ENCODE measurements at places on chromosomes 4 and X.
A peak's percentile ranks its signal among the peaks of the same experiment; 100 is the strongest.

GRCh38 chr4:165299399-165300060 lies 27.9 kb upstream of the MSMO1 start:
- DNase-seq, result no peak

DNA sequence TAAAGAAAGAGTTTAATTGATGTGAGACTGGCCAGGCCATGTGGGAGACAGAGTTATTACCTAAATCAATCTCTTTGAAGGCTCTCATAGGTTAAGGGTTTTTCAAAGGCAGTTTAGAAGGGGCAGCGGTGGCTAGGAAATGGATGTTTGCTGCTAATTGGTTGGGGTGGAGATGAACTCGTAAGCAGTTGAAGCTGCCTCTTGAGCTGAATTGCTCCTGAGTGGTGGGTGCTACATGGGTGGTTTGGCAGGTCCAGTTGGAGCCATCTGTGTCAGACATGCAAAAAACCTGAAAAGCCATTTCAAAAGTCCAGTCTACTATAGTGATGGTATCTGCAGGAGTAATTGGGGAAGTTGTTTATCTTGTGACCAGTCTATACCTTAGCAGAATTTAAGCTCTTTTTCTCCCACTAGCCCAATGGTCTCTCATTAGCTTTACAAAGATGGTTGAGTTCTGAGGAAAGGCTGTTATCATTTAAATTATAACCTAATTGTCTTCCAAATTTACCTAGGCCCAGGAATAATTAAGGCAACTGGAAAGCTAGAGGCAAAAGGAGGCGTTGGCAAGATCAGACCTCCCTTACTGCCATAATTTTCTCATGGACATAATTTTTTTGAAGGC lies 762.4 kb upstream of the FRG1 start:
- no peak for DNase-seq

DNA sequence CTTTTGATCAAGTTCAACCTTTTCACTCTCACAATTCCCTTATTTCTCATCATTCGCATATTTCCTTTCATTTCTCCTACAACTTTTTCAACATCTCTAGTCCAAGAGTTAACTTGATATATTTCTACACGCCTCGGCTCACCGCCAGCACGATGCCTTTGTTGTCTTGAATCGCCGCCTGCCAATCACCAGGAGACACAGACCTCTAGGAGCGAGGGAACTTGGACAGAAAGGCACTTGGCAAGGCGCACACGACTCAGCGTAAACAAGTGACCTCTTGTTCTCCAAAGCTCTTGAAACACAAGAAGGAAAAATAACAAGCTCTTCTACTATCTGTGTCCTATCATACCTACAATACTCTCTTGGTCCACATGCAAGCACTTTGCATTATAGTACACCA lies 27.1 kb upstream of the RBMX start:
- DNase-seq, result peak; percentile 33

DNA sequence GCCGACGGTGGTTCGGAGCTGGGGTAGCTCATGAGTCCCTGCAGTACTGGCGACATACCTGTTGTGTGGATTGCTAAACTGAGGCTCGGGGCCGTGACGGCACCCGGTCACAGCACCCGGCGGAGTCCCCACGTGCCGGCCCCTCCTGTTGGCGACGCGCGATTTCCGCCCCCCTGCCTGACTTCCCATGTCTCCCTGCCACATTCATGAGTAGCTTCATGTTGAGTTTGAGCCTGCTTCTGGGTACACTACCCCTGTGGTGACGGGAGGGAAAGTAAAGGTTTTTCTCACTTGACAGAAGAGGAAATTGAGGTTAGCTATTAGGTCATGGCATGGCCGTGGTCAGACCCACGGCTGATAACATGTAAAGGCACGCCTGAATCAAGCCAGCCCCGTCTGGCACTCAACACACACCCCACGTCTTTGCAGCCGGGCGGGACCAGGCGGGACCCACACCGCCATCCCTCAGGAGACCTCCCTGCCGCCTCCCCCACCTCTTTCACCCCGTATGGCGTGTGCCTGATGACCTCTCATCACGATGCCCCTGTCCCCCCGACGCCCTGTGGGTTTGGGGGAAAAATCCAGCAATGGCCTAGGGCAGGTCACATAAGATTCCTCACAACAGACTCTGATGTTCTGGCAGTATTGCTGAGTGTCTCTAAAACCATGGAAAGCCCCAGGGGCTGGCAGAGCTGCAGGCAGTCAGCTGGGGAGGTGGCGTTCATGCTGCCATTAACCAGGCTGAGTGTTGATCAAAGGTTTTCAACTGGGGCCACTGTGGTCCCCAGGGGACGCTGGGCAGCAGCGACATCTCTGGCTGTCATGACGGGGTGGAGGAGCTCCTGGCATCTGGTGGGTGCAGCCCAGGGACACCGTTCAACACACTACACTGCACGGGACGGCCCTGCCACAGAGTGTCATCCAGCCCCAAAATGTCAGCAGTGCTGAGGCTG lies 29.2 kb downstream of the P2RY8 start:
- no peak for DNase-seq

- DNase-seq, result no peak
Observed at GRCh38 chr4:20298986-20299385, 47.3 kb downstream of the SLIT2 start.

DNA sequence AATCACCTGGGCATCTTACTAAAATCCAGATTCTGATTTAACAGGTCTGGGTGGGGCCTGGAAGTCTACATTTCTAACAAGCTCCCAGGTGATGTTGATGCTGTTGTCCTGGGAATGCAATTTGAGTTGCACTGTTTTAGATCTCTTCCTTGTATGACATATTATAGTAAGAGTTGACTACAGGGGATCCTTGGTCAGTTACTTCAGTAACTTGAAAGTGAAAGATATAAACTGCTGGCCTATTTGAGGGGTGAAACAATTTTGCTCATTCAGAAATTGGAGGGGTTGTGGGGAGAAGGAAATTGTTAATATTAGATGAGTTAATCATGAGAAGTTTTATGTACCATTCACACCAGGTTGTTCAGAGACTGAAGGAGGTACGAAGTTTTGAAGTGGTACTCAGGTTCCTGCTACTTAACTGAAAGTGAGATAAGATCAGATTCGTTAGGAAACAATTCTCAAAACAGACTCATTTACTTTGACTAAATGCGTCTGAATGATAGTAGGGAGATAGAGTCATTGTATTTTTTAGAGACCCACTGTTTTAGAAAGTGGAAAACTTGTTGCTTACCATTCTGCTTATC lies 12.5 kb downstream of the SH2D1A start:
- no peak for DNase-seq

- DNase-seq, result no peak
Observed at GRCh38 chr4:162131256-162131655, 32.5 kb downstream of the FSTL5 start.

GRCh38 chr4:25962393-25962792 lies 48.4 kb downstream of the SMIM20 start:
- DNase-seq, result no peak

DNA sequence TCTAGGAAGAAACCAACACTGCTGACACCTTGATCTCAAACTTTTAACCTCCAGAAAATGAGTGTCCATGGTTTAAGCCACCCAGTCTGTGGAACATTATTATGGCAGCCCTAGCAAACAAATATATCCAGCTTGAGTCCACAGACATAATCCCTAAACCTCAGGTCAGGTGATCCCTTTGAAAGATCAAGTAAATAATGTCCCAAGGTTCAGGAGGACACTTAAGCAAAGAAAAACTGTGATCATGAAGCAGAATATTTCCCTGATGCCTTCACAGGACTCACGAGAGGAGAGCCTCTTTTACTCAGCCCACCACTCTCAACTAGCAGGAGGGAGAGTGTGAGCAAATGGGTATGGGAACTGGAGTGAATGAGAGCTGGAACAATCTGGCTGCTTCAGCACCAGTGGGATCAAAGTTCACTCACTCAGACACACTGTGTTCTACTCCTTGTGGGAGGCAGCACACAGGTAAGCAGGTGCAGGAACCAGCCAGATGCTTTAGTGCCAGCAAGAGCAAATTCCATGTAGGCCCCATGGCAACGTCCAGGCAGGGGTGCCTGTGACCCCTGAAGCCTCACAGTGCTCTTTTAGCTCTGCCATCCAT lies 608.4 kb downstream of the RAB28 start:
- DNase-seq, result no peak

DNA sequence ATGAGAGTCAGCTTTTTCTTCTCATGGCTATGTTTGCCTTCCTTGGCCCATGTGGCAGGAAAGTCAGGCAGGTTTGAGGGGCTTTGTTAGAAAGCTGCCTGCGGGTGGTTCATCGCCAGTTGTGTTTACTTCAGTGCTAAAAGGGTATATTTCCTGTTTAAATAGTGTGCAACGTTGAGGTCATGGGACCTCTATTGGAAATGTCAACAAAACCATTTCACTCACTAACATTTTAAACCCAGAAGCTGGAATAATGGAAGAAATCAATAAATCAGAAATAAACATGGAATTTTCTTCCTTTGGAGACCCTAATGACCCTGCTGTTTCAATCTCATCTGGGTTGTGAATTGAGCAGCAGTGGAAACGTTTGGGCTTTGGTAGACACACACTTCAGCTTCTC lies 185.8 kb downstream of the ANKRD50 start:
- DNase-seq, result no peak

- peak; percentile 91 for DNase-seq
Observed at GRCh38 chrX:47361538-47362511, 8.6 kb upstream of the ZNF157 start.

DNA sequence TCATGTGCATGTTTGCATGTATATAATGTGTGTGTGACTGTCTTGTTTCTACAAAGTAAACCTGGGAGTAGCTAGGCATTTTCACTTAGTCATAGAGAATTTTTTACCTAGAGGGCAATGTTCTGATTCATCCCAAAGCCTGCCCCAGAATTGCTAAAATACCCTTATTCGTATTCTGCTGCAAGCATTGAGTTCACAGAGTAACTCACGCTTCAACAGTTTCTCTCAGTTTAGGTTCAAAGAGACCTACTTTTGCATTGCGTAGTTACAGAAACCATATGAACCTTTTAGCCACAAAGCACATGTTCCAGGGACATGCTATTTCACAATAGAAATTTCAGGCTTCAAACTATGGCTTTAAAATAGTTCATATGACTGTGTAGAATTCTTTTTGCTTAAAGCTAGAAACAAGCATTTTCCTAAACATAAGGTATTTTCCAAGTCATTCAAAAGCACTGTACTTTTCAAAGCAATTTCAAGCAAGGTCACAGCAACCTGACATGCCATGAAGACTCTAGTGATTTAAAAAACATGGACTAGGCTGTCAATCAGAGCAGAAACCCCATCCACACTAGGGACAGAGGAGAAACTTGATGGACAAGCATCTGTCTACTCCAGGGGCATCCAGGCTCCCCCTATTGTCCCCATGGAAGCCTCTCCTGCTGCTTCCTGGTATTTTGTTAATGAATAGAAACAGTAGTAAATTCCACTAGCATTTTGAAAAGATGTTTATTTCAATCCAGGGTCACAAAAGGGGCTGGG lies 81.5 kb upstream of the MAPK10 start:
- no peak for DNase-seq

GRCh38 chrX:11543249-11543648 lies 122.5 kb downstream of the ARHGAP6 start:
- DNase-seq, result no peak

DNA sequence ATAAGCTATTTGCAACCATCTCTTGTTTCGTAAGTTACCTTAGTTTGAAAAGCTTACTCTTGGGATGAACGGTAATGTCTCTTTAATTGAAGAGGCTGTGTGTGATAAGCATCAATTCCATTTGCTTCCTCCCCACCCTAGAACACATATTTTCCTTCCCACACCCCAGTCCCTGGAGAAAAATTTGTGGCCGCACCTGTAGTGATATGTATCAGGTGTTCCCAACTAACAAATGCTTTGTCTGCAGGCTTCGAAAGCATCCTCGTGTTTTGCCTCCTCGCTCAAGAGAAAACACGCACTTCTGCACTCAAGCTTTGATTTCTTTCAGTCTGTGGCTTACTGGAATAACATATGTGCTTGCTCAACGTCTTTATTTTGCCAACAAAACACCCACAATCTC lies 143.8 kb upstream of the OTUD4 start:
- no peak for DNase-seq

DNA sequence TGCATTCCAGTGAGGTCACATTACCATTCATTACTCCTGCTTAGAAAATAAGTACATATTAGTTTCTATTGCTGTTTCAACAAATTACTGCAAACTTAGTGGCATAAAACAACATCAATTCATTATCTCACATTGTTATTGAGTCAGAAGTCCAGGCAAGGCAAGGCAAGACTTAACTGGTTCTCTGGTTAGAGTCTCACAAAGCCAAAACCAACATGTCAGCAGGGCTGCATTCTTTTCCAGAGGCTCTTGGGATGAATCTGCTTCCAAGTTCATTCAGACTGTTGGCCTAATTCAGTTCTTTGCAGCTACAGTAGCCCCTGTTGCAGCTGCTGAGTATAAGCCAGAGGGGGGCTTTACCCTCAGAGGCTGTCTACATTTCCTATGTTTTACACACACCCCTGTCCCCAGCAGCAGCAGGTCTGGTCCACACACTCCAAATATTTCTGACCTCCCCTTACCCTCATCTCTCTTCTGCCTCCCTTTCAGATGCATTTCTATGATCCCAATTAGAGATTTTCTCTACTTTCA lies 892.1 kb upstream of the EPHA5 start:
- DNase-seq, result no peak

DNA sequence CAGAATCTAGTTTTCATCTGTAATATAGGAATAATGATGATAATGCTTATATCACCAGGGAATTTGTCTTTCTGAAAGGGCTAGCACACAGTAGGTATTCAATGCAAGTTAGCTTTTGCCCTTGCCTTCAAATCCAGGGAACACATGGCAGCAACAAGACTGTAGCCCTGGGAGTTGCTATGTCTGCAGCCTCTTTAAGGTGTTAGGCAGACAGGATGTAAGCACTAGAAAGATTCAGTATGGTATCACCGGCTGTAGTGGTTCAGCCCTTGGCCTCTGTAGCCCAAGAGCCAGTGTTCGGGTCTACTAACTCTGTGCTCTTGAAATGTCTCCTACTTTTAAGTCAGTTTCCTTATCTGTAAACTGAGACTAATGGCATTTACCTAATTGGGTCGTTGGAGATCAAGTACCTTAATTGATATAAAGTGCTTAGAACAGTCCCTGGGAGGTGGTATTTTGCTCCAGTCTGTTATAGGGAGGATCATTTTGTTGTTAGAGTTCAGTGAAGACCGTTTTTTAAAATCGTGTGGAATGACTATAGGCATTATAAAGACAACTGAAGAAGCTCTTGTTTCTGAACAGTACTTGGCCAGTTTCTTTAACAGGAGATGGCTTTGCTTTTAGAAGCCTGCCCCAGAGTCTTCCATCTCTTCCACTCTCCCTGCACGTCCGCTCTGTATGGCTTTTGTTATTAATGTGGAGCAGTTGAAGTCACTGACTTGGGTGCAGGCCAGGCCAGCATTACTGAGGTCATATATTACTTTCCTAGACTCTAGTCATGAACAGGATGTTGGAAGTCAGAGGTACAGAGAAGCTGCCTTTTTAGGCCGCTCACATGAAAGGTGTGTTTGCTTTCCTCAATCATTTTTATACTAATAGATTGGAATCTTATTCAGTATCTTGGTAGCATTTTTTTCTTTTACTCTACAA lies 44.8 kb downstream of the GAB1 start:
- DNase-seq, result peak; percentile 78

DNA sequence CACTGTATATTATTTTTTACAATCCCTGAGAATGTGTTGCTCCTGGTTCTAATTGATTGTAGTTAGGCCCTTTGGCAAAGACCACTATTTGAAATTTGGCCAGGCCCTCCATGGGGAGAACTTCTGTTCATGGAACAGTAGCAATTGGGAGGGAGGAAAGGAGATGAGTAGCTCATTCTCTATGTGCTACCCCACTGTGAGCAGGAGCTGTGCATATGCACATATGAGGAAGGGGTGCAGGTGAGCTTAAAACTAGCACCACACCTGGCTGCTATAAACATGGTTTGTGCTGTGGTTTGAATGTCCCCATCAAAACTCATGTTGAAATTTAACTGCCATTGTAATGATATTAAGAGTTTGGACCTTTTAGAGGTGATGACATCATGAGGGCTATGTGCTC lies 1483.2 kb downstream of the PCDH7 start:
- DNase-seq, result no peak

All from head of caudate nucleus (tissue), 42 donors.